ENCODE measurements at places on chromosomes 11 and 22. TPM values are rescaled to one million over a fixed set of nuclear protein-coding genes. Genes with fewer than 3 reads are reported as not detected.
A peak's percentile ranks its signal among the peaks of the same experiment; 100 is the strongest.

GRCh38 chr11:70326365-70326811 is 55.9 kb downstream of the PPFIA1 start:
- DNase-seq: peak; percentile 40

DNA sequence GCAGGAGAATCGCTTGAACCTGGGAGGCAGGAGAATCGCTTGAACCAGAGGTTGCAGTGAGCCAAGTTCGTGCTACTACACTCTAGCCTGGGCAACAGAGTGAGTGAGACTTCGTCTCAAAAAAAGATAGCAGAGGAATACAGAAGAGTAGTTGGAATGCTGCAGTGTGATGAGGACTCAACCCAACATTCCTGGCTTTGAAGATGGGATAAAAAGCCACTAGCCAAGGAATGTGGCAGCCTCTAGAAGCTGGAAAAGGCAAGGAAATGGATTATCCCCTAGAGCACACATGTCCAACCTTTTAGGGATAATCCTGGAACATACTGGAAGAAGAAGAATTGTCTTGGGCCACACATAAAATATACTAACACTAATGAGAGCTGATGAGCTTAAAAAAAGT is 13.9 kb downstream of the SLC25A17 start:
- DNase-seq: no peak

DNA sequence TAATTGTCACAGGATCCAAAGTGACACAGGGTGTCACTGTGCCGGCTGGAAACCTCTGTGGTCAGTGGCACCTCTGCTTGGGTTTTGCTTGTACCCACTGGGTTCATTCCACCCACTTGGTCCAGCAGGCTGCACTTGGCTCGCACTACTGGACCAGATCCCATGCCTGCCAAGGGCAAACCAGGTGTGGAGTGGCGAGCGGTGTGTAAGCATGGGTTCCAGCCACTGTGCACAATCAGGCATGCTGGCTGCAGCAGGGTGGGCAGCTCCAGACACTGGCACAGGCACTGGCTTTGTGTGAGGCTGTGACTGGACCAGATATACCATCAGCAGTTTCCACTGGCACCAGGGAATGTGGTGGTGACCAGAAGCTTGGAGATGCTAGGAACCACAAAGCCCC is 261.4 kb downstream of the KCNA4 start:
- no peak for DNase-seq

- no peak for DNase-seq
Measured at GRCh38 chr11:81022057-81022456, 1581.2 kb upstream of the TENM4 start.

DNA sequence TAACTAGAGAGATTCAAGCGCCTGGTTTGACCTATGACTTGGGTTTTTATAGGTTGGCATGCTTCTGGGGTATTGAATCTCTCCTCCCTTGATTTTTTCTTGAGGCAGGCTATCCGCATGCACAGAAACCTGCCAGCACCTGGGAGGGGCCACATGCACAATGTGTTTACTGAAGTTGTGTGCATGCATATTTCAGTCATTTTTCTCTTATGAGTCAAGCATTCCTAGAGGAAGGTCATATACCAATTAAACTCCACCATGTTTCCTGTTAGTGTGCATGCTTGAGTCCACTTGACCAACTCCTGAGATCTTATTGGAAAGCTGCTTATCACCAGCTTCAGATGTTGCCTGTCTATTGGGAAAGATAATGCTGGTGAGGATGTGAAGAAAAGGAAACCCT is 1718.4 kb downstream of the LRRC4C start:
- peak; percentile 2 for DNase-seq

DNA sequence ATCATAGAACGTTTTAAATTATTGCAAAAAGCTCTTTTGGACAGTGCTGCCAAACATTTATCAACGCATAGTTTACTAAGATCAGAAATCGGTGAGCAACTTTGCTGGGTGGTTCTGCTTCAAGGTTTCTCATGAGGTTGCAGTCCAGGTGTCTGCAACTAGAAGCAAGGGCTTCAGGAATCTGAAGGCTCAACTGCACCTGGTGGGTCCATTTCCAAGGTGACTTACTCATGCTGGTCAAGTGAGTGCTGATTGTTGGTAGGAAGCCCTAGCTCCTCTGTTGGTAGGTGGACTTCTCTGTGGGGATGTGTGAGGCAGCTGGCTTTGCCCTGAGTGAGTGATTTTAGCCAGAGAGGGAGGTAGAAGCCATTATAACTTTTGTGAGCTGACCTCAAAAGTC is 22.5 kb downstream of the ARHGEF12 start:
- DNase-seq: no peak

GRCh38 chr11:11882539-11882938 is 40.8 kb downstream of the USP47 start:
- DNase-seq: no peak

DNA sequence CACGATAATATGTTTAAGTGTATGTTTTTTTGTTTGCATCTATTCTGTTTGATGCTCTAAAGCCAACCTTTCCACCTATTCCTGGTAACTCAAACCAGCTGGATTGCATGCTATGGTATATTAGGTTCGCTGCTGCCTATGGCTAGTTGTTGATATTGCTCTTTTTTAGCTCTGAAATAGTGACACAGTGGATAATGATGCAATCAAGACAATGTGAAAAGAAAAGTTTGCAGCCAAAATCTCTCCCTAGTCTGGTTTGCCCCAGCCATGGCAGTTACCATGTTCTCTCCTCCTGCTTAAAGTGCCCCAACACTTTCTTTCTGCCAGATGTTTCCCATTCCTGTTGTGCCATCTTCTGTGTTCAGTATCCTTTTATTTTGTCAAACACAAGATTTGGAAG is 269.7 kb downstream of the DYNC2H1 start:
- DNase-seq: no peak

DNA sequence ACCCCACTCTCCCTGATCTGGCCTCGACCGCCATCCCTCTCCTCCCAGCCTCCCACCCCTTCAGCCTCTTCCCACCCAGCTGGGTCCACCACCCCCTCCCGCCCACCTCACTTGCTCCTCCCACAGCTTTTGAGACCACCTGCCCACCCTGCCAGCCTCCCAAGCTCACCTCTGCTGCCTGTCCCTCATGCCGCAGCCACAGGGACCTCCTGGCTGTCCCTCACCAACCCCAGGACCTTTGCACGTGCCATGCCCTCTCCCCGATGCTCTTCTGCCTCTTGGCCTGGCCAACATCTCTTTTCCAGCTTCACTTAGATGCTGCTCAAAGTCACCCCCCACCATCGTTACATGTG is 6.5 kb downstream of the PNPLA5 start:
- DNase-seq: no peak

DNA sequence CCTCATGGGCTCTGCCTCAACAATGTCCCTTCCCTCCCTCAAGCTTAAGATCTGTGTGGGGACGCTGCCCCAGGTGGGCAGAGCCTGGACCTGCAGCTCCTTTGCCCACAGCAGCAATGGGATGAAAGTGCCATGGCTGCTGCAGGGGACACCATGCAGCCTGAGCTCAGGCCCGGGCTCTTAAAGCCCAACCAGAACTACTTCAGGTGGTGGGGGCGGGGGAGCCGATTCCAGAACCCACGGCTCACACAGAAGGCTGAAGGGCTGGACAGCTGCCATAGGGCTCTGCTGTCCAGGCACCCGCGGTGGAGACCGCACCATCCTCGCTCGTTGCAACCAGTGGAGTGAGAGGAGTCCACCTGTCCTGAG is 12.5 kb downstream of the CHID1 start:
- no peak for DNase-seq

- peak; percentile 37 for DNase-seq
Measured at GRCh38 chr22:46175631-46176030, 25.3 kb downstream of the PPARA start.

- peak; percentile 45 for DNase-seq
Measured at GRCh38 chr11:118522571-118523072, 4.7 kb upstream of the TTC36 start.

DNA sequence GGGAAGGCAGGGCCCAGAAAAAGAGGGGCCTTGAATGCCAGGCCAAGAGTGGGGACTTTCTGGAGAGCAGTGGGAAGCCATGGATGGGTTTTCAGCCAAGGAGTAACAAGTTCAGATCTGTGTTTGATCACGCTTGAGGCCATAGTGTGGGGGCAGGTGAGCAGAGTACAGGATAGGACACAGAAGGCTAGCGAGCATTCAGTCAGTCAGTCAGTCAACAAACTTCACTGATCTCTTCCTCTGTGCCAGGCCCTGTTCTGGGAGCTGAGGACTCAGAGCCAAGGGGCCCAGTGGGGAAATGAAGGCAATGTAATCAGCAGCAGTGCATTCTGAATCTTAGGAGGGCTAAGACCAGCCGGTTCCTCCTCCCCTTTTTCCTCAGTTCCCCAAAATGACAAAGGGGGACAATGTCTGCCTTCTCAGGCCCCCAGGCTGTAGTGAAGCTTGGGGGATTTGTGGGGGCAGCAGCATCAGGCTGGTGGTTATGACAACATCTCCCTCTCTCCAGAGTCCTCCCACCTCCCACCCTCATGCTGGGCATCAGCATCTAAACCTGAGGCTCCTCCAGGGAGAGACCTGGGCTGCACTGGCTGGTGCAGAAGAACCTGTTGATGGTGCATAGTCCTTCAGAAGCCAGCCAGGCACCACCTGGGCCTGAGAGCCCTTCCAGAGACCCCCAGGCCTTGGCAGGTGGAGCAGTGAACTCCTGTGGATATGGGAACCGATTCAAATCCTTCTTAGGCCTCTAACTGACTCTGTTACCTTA is 42.9 kb upstream of the TPBGL start:
- DNase-seq: no peak

DNA sequence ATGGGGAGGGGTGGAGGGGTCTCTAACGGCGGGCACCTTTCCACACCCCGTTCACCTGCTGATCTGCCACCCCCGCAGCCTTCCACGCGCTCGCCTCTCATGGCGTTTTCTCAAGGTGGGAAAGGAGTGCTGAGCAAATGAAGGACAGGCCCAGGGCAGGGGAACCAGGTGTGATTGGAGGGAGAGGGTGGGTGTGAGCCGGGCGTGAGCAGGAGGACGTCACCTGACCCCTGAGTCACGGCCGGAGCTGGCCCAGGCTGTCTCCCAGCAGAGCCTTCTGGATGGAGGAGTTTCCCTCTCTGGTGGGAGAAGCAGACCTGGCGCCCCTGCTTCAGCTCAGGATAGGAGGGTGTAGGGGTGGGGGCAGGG is 14.0 kb upstream of the ARHGAP8 start:
- peak; percentile 52 for DNase-seq

GRCh38 chr11:45662665-45663485 is 2.5 kb downstream of the CHST1 start:
- peak; percentile 13 for DNase-seq

DNA sequence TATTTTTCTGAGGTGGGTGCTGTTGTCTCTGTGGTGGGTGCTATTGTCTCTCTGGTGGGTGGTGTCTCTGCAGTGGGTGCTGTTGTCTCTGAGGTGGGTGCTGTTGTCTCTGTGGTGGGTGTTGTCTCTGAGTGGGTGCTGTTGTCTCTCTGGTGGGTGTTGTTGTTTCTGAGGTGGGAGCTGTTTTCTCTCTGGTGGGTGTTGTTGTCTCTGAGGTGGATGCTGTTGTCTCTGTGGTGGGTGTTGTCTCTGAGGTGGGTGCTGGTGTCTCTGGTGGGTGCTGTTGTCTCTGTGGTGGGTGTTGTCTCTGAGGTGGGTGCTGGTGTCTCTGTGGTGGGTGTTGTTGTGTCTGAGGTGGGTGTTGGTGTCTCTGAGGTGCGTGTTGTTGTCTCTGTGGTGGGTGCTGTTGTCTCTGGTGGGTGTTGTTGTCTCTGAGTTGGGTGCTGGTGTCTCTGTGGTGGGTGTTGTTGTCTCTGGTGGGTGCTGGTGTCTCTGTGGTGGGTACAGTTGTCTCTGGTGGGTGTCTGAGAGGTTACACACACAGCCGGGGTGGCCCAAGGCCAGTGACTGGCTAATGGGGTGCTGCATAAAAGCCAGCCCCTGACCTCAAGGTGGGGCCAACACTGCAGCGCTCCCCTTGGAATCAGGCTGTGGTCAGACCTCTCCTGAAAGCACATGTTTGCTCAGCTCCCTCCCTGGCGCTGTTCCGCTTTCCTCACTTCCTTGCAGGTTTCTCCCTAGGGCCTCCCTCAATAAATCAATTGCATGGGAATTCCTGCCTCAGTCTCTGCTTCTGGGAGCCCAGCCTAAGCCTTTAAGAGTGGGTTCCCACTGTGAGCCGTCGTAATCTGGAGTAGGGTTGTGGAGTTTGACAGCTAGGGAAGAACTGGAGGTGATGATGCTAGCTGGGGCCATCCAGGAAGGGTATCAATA is 31.0 kb upstream of the XBP1 start:
- no peak for DNase-seq

DNA sequence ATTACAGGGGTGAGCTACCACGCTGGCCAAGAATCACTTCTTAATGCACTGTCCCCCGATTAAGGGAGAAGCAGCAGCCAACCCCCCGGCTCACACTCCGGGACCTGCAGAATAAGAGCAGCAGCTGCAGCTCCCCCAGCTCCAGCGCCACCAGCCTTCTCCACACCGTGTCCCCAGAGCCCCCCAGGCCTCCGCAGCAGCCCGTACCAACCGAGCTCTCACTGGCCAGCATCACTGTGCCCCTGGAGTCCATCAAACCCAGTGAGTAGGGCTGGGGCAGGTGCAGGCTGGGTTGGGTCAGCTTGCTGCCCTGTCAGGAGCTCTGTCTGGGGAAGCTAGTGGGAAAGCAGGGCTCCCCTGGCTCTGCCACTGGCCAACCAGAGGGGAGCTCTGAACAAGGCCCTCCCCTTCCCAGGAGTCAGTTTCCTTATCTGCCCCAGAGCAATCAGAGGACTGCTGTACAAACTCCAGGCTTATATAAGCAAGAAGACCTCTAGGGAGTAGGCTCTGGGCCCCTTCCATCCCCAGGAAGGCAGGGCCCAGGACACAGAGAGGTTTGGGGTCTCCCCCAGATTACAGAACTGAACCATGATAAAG is 8.5 kb upstream of the SH3BP1 start:
- DNase-seq: no peak

DNA sequence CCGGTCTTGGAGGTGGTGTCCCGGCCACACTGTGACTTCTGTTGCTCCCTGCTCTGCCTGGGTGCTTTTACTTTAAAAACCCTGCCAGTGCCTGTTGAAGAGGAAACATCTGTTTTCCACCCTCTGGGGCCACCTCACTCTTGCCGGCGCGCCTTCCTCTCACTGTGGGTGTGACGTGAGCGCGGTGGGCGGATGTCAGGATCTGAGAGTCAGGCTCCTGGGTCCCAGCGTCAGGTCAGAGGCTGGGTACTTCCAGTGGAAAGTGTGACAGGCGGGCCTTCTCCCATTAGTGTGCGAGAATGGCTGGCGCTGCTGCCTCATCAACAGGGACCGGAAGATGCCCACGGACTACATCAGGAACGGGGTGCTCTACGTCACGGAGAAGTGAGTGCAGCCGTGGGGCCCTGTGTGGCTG is 54.2 kb downstream of the GRAMD4 start:
- DNase-seq: no peak

FGF19 gene
- total RNA-seq: not detected

GRIA4 gene
- not detected for total RNA-seq

C11orf21 gene
- not detected for total RNA-seq

TESMIN gene
- total RNA-seq: 1.4 TPM

CFL1 gene
- total RNA-seq: 764 TPM

SLC5A1 gene
- 0.26 TPM for total RNA-seq

STIP1 gene
- total RNA-seq: 102 TPM

CALCA gene
- not detected for total RNA-seq

C11orf42 gene
- total RNA-seq: not detected

ARVCF gene
- total RNA-seq: 19.2 TPM
